ENCODE measurements at places on chromosomes 16 and 17. TPM values are rescaled to one million over a fixed set of nuclear protein-coding genes. Genes with fewer than 3 reads are reported as not detected.

DNA sequence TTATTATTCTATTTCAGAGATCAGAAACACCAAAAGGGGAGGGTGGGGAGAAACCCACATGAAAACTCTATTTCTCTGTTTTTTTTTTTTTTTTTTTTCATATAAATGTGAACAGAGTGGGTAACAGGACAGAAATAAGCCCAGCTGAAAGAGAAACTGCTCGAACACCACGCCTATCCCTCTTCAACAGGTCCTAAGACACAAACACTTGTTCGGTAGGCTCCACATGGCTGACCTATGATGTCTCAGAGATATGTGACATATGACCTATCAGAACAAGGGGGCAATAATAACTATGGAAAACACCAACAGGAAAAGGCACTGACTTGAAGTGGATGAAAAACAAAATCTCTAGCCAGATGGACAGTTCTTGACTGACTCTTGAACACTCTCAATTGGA is 44.8 kb downstream of the PARN start:
- DNase-seq, result no peak

DNA sequence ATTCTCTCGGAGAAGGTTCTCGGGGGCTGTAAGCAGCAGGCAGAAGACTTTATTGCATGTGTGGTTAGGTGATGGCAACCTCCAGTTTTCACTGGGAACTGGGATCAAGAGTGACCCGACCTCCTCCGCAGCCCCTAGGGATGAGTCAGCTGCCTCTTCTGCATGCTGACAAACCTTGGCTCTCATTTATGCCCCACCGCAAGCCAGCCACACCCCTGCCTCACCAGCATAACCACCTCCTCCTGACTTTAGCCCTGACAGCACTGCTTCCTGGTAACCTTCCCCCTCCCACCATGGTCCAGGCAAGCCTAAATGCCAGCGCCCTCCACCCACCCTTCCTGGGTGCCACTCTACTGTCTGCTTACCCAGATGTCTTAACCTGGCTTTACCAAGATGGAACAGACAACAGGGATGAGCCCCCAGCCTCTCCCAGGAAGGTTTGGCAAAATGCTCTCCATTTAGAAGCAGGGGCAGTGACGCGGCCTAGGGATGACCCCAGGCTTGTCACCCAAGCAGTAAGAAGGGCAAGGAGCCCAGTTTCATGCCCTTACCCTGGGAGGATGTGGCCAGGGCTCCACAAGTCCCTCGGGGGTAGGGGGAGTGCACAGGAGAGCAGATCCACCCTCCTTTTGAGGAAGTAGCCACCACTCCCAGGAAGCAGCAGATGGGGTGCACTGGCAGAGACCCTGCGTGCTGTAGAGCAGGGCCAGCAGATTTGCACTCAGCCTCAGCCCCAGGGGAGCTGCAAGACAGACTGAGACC is 73.5 kb downstream of the GOSR1 start:
- no peak for DNase-seq

- DNase-seq, result no peak
Observed at GRCh38 chr16:77989846-77990245, 32.5 kb upstream of the CLEC3A start.

- peak; percentile 57 for DNase-seq
Observed at GRCh38 chr17:7329997-7330637, 982 bp upstream of the NEURL4 start.

DNA sequence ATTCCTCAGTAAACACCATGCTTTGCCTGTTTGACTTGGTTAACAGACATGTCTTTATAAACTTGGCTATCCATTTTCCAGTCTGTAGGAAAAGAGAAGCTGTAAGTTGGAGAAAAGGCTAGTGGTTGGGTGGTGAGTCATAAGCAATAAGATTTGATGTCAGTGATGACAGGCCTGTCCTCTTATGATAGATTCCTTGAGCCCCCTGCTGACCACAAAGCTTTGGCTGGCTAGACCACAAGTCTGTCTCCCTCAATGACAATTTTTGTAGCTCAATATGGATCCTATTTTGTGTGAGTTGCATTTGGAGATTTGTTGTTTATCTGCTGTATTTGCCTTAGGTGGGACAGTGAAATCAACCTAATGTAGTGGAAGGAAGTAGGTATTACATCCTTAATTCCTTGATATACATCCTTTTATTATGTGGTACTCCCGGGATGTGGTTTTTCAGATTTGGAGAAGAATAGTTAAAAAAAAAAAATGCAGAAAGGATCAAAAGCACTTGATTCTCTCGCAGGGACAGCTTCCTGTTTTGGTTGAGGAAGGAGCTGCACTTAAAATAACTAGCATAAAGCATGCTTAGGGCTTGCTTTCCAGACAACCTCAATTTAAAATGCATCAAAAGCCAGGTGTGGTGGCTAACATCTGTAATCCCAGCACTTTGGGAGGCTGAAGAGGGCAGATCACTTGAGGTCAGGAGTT is 67.4 kb downstream of the SIAH1 start:
- no peak for DNase-seq

GRCh38 chr17:39861235-39861634 is 2.9 kb downstream of the IKZF3 start:
- no peak for DNase-seq

DNA sequence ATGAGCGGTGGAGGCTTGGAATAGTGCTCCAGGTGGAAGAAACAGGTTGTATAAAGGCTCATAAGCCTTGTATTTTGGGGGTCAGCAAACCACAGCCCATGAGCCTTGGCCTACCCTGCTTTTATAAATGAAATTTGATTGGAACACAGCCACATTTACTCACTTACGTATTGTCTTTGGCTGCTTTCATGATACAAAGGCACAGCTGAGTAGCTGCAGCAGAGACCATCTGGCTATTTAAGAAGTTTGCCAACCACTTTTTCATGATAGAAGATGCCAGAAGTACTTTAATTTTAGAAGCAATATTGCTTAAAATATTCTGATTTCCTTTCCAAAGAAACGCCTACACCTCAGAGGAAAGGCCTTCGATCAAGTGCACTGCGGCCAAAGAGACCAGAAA is 73.8 kb downstream of the C17orf58 start:
- DNase-seq, result no peak

The PRSS8 gene
- not detected for total RNA-seq

The NR1D1 gene
- total RNA-seq, result 16.8 TPM

The NEUROD2 gene
- not detected for total RNA-seq

The PRR35 gene
- total RNA-seq, result not detected

The RNF135 gene
- 9.3 TPM for total RNA-seq

The HIGD1B gene
- total RNA-seq, result 3.2 TPM

The ZNF48 gene
- 5.9 TPM for total RNA-seq

Data from gastrocnemius medialis (tissue), 4 donors.